ENCODE measurements at places on chromosomes 12 and 14. TPM values are rescaled to one million over a fixed set of nuclear protein-coding genes. Genes with fewer than 3 reads are reported as not detected.

Gene ADAM21
- not detected for total RNA-seq

Gene KRT77
- not detected for total RNA-seq

Gene GDF3
- 0.32 TPM for total RNA-seq

Gene PLEKHG3
- total RNA-seq, result 34.5 TPM

Gene COX8C
- not detected for total RNA-seq

Gene FAM222A
- 6.2 TPM for total RNA-seq

Gene LRP1-AS
- not detected for total RNA-seq

Gene KRT72
- total RNA-seq, result not detected

Gene OR10AD1
- not detected for total RNA-seq

Gene TAS2R20
- total RNA-seq, result 1.2 TPM

Measured in upper lobe of right lung (tissue), 1 donor.